ENCODE measurements at places on chromosomes 12 and 14. TPM values are rescaled to one million over a fixed set of nuclear protein-coding genes. Genes with fewer than 3 reads are reported as not detected.

DNA sequence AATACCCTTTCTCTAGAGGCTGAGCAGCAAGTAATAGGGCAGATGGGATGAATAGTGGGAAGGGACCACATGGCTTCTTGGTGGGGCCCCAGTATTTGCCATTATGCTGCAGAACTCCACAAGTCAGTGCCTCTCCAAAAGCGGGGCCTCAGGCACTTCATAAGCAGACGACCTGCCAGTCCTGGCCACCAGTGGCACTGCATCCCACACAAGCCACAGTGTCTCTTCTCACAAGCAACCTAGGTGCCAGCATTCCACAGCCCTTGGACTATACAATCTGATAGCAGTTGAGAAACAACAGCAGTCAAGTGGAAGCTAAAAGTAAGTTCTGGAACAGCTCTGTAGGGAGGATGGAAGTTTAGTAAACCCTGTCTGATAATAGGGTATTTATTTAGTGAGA lies 4.2 kb upstream of the SLC8A3 start:
- peaks cover 81% of the 10 kb centered on the region for H3K27me3 ChIP-seq
- no peaks in the 10 kb centered on the region for H3K36me3 ChIP-seq
- no peak overlapping the region for H3K27ac ChIP-seq
- peaks cover 5% of the 10 kb centered on the region for H3K4me1 ChIP-seq
- no peak overlapping the region for H3K4me3 ChIP-seq
- no peak for DNase-seq

STXBP6 gene
- total RNA-seq = not detected

DNA sequence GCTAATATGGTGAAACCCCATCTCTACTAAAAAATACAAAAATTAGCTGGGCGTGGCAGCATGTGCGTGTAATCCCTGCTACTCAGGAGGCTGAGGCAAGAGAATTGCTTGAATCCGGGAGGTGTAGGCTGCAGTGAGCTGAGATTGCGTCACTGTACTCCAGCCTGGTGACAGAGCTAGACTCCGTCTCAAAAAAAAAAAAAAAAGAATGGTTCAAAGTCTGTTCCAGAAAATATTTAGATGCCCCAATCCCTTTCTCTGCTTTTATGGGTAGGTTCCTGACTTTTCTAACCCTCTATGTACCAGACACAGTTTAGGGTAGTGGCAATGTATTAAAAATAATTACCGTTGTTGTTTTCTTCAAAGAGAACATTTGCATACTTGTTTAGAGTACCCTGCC lies 161.4 kb downstream of the STXBP6 start:
- H3K27me3 ChIP-seq = no peaks in the 10 kb centered on the region
- H3K4me1 ChIP-seq = no peaks in the 10 kb centered on the region
- DNase-seq = no peak

DNA sequence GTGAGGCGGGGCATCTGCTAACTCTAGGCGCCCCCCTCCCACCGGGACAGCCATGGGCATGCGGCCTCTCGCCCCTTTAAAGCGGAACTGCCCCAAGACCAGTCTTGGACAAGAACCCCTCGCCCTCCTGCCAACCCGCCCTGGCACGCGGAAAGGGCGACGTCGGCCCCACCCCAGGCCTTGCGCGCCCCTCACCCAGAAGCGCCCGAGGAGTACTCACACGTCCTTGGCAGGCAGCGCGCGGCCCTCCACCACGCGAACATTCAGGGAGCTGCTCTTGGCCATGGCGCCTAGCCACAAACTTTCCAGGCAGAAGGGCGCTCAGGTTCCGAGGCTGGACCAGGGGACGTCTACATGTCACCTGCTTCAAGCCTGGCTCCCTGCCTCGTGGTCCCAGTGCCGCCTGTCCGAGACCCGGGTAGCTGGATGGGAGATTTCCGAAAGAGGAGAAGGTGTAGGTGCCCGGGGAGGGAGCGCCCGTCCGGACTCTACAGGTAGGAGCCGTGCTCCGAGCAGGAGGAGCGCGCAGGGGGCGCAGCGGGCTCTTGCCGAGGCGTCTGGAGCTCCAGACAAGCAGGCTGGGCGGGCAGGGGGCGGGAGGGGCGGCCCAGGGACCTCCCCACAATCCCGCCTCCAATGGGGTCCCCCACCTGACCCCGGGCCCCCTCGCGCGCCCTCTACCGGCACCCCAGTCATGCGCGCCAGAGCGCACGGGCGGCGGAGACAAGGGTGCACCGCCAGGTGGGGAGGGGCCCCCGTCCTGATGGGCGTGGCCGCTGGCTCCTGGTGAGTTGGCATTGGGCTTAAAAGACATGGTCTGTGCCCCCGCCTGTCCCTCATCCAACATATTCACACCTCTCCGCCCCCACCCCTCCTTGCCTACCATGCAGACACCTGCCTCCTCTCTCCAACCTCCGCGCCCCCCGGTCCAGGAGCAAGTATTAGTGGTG lies at the start of gene RASAL1:
TSS of gene RASAL1 (minus strand) at position 584 of the 950 bp plus-strand sequence. CDS start at position 285, 299 bp downstream.
- peak within 1 kb of the TSS; percentile 77 for H3K4me3 ChIP-seq
- no peaks in the 10 kb centered on the region for H3K27me3 ChIP-seq

CISTR gene
- total RNA-seq = not detected

- no peak overlapping the region for H3K27ac ChIP-seq
- H3K4me1 ChIP-seq = peaks cover 11% of the 10 kb centered on the region
- H3K4me3 ChIP-seq = no peak overlapping the region
- no peak for DNase-seq
- peaks cover 18% of the 10 kb centered on the region for H3K36me3 ChIP-seq
- no peaks in the 10 kb centered on the region for H3K27me3 ChIP-seq
Observed at GRCh38 chr12:8057839-8058238, 8.3 kb downstream of the C3AR1 start.

KRT73 gene
- not detected for total RNA-seq

TMBIM6 gene
- total RNA-seq = 405 TPM

CCDC177 gene
- total RNA-seq = not detected

GRCh38 chr12:76080017-76080728 lies 4.3 kb downstream of the NAP1L1 start:
- peaks cover 70% of the 10 kb centered on the region for H3K36me3 ChIP-seq
- no peak overlapping the region for H3K4me3 ChIP-seq
- DNase-seq = no peak

- no peak overlapping the region for H3K27ac ChIP-seq
- H3K4me3 ChIP-seq = no peak overlapping the region
- no peak for DNase-seq
- peaks cover 46% of the 10 kb centered on the region for H3K27me3 ChIP-seq
- peaks cover 5% of the 10 kb centered on the region for H3K4me1 ChIP-seq
Observed at GRCh38 chr12:51871126-51871525, 16.8 kb upstream of the ANKRD33 start.

IL26 gene
- total RNA-seq = 0.30 TPM

GRCh38 chr14:59845245-59845644 lies 25.3 kb downstream of the RTN1 start:
- no peak overlapping the region for H3K27ac ChIP-seq
- no peaks in the 10 kb centered on the region for H3K36me3 ChIP-seq
- DNase-seq = no peak
- H3K27me3 ChIP-seq = peaks cover 8% of the 10 kb centered on the region
- no peaks in the 10 kb centered on the region for H3K4me1 ChIP-seq
- H3K4me3 ChIP-seq = no peak overlapping the region

- H3K27ac ChIP-seq = no peak overlapping the region
- no peaks in the 10 kb centered on the region for H3K36me3 ChIP-seq
- DNase-seq = no peak
- no peak overlapping the region for H3K4me3 ChIP-seq
Observed at GRCh38 chr12:94618995-94619695, 31.2 kb downstream of the TMCC3 start.

DNA sequence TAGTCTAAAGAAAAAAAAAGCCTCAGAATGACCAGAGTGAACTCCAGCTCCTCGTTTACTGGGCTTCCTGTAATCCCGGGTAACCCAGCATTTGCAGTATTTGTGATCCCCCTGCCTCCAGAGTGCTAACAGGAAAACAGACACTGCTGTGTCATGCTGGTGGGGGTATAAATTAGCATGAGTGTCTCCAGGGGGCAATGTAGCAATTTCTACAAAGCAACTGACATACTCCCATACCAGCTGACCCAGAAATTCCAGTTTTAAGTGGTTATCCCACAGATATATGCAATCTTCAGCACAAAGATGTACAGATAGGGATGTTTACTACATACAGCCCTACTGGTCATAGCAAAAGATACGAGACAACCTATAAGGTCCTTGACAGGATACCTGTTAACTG lies 18.8 kb downstream of the TTC7B start:
- H3K27me3 ChIP-seq = no peaks in the 10 kb centered on the region
- no peak for DNase-seq
- H3K4me1 ChIP-seq = peaks cover 6% of the 10 kb centered on the region
- H3K4me3 ChIP-seq = no peak overlapping the region
- no peaks in the 10 kb centered on the region for H3K36me3 ChIP-seq

- no peaks in the 10 kb centered on the region for H3K4me1 ChIP-seq
- no peak overlapping the region for H3K27ac ChIP-seq
- DNase-seq = no peak
- no peaks in the 10 kb centered on the region for H3K27me3 ChIP-seq
Observed at GRCh38 chr12:118527310-118527709, 151.0 kb downstream of the SUDS3 start.

JDP2 gene
- 1.1 TPM for total RNA-seq

DNA sequence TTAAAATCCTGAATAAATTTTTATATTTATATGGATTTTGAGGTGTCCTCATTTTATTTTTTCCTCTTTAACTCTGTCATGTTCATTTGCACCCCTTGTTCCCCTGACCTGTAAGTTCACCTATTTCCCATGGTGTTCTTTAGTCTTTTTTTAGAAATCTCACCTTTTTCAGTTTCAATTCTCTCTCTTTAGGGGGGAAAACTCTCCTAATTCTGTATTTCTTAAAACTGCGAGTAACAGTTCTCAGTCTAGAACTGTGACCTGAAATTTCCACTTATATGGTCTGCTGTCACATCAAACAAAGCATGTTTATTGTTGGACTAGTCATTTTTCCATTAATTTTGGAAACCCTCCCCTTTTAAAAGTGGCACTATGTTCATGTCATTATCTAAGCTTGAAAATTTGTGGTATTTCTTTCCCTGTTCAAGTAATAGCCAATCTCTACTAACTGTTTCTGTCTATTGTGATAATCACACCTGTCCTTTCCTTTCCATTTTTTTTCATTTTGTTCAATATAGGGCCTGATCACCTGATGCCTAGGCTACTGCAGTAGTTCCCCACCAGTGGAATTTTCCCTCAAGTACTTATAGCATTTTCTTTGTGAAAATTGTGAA lies 14.0 kb upstream of the FBXO33 start:
- H3K4me3 ChIP-seq = no peak overlapping the region
- DNase-seq = no peak
- peaks cover 34% of the 10 kb centered on the region for H3K4me1 ChIP-seq
- no peak overlapping the region for H3K27ac ChIP-seq
- H3K27me3 ChIP-seq = no peaks in the 10 kb centered on the region

TSPAN19 gene
- total RNA-seq = not detected

DNA sequence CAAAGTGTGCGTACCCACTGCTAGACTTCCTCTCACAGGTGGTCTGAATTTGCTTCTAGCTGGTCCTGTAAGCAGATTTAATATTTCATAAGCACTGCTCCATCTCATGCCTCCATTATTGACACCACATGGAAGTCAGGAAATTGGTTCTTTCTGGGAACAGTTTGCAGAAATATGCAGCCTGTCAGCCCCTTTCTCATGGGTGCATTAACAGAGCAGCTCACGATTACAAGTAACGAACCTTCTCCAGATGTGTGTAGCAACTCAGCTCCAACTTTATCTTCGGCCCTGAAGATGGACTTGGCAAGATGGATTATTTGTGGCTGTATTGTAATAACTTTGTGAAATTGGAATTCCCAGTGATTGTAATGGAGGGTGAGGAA lies 214.5 kb upstream of the DDHD1 start:
- H3K27me3 ChIP-seq = no peaks in the 10 kb centered on the region
- H3K4me3 ChIP-seq = no peak overlapping the region
- no peaks in the 10 kb centered on the region for H3K4me1 ChIP-seq
- H3K27ac ChIP-seq = no peak overlapping the region

TEX22 gene
- total RNA-seq = 4.7 TPM

GRCh38 chr12:52251367-52252051 lies 18.5 kb downstream of the KRT7 start:
- peak overlapping the region; percentile 74 for H3K27ac ChIP-seq
- H3K36me3 ChIP-seq = peaks cover 16% of the 10 kb centered on the region
- H3K4me3 ChIP-seq = no peak overlapping the region
- peaks cover 22% of the 10 kb centered on the region for H3K27me3 ChIP-seq
- peaks cover 34% of the 10 kb centered on the region for H3K4me1 ChIP-seq
- no peak for DNase-seq

DNA sequence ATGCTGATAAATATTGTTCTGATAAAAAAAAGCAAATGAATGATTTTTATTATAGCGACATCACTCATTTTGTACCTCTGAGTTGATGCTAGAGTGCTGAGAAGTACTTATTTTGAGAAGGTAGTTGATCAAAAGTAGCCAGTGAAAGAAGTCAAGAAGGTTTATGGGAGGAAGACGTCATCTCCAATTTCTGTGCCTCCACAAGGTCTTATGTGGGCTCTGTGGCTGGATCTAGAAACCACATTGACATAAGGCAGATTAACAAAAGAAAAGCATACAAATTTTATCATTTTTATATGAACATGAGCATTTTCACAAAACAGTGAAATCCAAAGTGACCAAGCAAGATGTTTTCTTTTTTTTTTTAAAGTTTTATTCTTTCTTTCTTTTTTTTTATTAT lies 289.5 kb upstream of the FAR2 start:
- no peak overlapping the region for H3K4me3 ChIP-seq
- no peak for DNase-seq
- H3K36me3 ChIP-seq = no peaks in the 10 kb centered on the region
- no peak overlapping the region for H3K27ac ChIP-seq

DNA sequence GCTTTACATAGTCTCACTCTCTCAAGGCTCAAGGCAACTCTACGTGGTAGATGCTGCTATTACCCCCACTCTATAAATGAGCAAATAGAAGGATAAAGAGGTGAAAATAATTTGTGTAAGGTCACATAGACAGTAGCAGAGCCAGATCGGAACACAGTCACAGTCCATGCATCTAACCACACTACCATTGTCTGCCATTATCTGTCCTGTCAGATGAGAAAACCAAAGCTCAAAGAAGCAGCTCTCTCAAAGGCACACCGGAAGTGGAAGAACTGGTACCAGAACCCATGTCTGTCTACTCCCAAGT lies 134.4 kb upstream of the NUDT4 start:
- H3K4me1 ChIP-seq = peaks cover 33% of the 10 kb centered on the region
- no peak overlapping the region for H3K27ac ChIP-seq
- H3K4me3 ChIP-seq = no peak overlapping the region
- DNase-seq = no peak

GRCh38 chr12:13376610-13377373 lies 180.3 kb downstream of the EMP1 start:
- no peaks in the 10 kb centered on the region for H3K4me1 ChIP-seq
- H3K27me3 ChIP-seq = no peaks in the 10 kb centered on the region
- no peak overlapping the region for H3K27ac ChIP-seq
- no peak overlapping the region for H3K4me3 ChIP-seq

- no peak for DNase-seq
- no peaks in the 10 kb centered on the region for H3K4me1 ChIP-seq
- H3K36me3 ChIP-seq = peaks cover 22% of the 10 kb centered on the region
- H3K27ac ChIP-seq = no peak overlapping the region
- H3K4me3 ChIP-seq = no peak overlapping the region
Observed at GRCh38 chr12:124401704-124402221, 106.9 kb downstream of the RFLNA start.

DNA sequence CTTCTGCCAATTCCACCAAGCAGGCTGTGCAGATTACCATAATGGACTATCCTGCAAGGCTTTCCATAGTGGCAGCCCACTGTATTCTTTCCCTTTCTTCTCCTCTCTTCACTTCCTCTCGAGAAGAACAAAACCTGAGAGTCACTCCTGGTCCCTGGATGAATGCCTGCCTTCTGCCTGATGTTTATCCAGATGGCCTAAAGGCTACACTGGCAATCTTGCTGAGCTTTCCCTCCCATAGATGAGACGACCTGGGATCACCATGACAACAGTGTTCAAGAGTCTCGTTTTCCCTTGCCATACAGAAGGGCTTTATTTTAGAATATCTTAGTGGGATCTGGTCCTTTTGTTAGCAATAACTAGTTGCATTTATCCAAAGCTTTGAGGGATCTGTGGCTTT lies 142.3 kb downstream of the RTN1 start:
- no peak overlapping the region for H3K27ac ChIP-seq
- no peaks in the 10 kb centered on the region for H3K4me1 ChIP-seq
- no peaks in the 10 kb centered on the region for H3K36me3 ChIP-seq

All from activated T-helper 2 cell treated with anti-CD3 and anti-CD28 coated beads, Interferon-gamma antibody, Interleukin-2, Interleukin-4, amounts not matched to agents 10 μg/mL and 5 μg/mL and 100 μg/mL, durations not matched to agents 14 hours and 24 hours and 36 hours (primary cell).